ENCODE measurements at places on chromosomes 4 and X.

GRCh38 chrX:22430701-22431100 is 158.0 kb downstream of the CBLL2 start:
- no peak for DNase-seq

GRCh38 chrX:110265661-110266060 is 52.2 kb downstream of the AMMECR1 start:
- no peak for DNase-seq

DNA sequence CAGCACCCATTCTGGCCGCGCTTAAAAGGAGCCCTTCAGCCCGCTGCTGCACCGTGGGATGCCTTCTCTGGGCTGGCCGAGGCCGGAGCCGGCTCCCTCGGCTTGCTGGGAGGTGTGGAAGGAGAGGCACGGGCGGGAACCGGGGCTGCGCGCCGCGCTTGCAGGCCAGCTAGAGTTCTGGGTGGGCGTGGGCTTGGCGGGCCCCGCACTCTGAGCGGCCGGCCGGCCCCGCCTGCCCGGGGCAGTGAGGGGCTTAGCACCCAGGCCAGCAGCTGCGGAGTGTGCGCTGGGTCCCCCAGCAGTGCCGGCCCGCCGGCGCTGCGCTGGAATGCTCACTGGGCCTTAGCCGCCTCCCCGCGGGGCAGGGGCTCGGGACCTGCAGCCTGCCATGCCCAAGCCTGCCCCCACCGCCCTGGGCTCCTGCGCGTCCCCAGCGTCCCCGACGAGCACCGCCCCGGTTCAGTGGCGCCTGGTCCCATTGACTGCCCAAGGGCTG is 111.3 kb downstream of the PCDH18 start:
- no peak for DNase-seq

DNA sequence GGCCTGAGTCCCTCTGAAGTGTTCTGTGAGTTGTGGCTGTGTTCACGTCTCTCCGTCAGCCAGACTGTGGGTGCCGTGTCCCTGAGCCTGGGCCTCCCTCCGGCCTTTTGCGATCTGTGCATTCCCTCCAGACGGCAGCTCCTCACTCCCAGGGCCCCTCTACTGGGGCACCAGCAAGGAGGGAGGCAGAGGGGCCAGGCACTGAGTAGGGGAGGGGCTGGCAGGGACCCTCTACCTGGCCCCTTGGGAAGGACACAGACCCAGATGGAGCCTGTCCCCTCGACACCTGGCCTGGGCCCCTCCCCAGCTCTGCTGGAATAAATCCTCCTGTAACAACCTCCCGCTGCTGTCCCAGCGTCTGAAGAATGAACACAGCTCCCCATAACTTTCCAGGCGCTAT is 110.0 kb upstream of the NKX1-1 start:
- no peak for DNase-seq

GRCh38 chr4:79869597-79870237 is 203.3 kb downstream of the ANTXR2 start:
- DNase-seq = no peak

- DNase-seq = no peak
These were observed 360.7 kb downstream of the PCDH7 start for GRCh38 chr4:31080887-31081286.

DNA sequence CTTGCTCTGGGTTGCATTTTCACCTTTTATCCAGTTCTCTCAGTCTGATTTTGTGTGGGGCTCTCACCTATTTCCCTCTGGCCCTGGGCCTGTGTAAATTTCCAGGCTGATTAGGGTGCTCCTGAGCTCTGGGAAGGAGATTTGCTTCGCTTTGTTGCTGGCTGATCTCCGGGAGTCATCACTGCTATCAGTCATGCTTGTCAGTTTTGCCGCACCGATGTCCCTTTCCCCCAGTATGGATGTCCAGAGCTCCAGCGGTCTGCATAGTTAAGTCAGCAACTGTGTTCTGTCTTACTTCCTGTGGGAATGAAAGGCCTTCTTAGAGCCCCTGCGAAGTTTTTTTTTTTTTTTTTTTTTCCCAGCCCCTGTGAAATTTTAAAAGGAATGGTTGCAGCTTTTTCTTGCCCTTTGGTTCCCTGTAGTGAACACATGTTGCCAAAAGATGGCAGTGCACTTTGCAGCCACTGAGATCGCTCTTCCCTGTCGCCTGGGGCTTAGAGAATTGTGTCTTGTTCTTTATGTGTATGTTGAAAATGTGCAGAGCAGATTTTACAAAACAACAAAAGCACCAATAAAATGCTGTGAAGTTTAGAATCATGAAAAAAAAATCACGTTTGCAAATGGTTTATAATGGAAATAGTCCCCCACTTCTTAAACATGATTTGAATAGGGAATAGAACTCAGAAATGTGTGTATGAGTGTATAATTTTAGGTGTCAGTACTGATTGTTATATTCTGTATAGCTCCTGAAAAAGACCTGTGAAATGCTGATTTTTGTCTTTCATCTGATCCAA is 109.1 kb upstream of the SLC4A4 start:
- DNase-seq = no peak

DNA sequence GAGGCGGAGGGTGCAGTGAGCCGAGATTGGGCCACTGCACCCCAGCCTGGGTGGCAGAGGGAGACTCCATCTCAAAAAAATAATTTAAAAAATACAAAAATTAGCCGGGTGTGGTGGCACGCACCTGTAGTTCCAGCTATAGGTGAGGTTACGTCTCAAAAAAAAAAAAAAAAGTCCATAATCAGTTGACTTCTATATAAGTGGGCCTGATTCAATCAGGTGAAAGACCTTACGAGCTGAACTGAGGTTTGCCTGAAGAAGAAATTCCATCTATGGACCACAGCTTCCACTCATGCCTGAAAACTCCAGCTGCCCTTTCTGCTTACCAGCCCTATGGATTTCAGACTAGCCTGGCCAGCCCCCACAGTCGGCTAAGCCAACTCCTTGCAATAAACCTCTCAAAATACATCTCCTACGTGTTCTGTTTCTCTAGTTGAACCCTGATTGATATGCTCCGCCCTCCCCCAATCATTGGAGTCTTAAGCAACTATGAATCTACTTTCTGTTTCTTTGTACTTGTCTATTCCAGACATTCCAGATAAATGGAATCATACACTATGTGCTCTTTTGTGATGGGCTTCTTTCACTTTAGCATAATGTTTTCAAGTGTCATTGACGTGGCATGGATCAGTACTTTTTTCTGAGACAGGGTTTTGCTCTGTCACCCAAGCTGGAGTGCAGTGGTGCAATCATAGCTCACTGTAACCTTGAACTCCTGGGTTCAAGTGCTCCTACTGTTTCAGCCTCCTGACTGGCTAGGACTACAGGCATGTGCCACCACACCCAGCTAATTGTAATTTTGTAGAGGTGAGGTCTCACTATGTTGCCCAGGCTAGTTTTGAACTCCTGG is 36.6 kb downstream of the SAT1 start:
- no peak for DNase-seq

DNA sequence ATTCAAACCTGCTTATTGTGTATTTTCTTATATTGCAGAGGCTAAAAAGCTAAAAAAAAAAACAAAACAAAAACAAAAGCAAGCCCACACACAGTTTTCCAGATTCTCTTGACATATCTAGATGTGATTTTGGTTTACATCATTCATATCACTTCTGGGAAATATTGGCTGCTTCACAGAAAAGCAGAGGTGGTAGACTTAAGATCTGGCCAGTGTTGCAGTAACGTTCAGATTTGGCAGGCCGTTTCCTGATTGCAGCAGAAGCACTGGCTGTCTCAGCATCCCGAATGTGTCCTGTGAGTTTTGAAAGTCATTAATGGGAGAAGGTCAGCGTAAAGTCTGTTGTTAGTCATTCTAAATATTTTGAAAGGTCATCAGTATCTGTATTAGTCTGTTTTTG is 2062.0 kb downstream of the ARAP2 start:
- no peak for DNase-seq

DNA sequence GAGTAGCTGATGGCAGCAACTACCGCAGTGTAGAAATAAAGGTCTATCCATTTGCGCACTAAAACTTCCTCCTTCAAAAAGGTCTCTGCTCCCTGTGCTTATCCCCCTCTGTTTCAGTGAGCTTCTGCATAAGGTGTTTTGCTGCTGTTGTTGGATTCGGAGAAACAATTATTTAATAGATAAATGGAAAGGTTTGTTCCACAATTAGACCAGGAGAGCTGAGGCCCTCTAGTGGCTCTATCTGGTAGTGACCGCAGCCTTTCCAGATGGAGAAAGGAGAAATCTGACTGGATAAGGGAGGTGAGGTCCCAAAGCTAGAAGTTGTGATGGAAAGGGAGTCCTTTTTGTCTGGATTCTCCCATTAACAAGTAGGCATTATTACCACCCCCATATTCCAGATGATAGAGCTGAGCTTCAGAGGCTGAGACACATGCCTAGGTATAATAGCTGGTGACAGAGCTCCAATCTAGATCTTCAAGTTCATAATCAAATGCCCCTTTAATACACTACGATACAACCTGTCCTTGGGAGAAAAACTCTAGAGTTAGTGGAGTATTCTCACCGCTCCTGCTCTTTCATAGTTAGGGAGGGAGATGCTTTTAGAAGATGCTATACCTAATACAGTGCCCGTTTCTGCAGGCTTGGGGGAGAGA is 5.1 kb upstream of the GABRQ start:
- DNase-seq = no peak

DNA sequence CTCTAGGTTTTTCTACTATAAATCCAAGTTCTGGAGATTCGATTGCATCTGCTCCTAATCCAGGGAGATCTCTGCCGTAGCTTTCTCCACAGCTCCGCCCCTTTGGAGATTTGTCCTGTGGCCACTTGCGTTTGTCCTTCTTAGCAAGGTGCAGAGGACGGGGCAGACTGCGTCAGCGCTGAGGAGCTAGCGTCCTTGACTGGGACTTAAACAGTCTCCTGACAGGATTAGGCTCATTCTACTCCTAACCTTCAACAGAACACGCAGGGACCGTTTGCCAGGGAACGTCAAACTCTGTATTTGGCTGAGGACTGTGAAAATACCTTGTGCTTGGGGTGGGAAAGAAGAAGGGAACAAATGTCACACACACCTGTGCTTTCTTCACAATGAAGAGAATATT is 38.6 kb downstream of the SORBS2 start:
- no peak for DNase-seq

DNA sequence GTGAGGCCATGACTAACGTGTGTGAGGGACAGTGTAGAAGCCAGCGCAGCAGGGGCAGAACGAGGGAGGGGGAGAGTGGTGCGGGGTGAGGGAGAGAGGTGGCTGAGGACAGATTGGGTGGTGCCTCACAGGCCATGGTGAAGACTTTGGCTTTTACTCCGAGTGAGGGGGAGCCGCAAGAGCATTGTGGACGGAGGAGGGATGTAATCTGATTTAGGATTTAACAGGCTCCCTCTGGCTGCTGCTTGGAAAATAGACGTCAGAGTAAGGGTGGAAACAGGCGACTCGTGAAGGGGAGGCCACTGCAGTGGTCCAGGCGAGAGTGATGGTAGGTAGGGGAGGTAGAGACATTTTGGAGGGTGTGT is 13.0 kb downstream of the PPP1R3F start:
- no peak for DNase-seq

- no peak for DNase-seq
These were observed 2.9 kb downstream of the ANXA5 start for GRCh38 chr4:121693886-121694285.

DNA sequence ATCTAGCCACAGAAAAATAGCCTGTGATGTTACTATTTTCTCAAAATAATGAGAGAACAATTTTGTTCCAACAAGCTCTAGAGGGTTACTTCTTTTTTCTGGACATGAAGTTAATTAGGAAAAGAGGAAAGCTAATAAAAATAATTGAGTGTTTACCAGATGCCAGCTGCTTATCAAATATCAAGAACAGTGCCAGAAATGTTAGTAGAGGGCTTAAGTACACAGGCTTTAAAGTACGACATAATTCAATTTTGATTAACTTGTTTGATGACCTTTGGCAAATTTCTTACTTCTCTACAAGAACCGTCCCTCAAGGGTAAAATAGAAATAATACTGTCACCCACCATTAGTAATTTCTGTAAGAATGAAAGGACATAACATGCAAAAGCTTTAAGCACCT is 977.0 kb downstream of the FSTL5 start:
- DNase-seq = no peak

DNA sequence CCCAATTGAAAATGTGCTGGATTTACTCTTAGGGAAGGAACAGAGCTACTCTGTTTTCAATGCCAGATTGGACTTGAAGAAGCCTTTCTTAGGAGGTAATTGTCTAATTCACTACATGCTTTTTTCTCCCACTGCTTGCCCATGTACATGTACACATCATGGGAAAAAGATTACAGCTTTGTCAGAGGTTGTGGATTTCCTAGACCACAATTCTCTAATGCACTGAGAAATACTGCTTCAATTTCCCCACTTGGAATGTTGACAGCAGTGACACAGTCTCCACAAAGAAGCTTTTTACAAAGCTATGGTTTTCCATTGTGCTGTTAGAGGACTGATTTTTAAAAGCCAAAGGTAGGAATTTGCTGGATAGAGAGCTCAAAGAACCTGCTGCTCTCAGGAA is 19.5 kb downstream of the ZAR1 start:
- DNase-seq = no peak

GRCh38 chrX:119646515-119646914 is 40.3 kb upstream of the NKRF start:
- no peak for DNase-seq

DNA sequence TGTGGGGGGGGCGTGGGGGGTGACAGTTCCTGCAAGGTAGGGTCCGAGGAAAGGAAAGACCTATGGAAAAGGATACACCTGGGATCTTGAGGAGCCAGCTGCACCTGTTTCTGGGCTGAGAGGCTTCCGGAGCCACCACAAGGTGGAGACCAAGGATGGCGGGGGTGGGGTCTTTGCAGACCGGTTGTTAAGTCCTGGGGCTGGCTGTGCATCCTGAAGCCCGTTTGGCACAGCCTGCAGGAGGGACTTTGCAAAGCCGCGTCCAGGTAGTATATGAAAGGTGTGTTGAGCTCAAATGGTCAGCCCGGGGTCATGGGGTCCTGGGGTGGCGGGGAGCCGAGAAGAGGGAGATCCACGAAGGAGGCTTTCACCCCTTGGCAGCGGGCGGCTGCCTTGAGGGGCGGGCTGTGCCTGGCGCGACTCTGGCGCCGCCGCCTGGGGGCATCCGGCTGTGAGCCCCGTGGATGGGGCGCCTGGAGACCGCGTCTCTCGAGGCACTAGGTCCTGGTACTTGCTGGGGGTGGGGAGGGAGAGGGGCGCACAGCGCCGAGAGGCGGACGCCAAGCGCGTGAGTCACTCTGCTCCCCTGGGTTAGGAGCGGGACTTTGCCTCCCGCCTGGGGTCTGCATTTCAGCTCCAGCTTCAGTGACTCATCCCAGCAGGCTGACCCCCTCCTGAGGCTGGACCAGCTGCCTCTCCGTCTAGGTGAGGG is 58.2 kb upstream of the DYNLT3 start:
- DNase-seq = no peak

Data from epithelial cell of prostate (primary cell).